GM12878 (cell line): ENCODE measurements at places on chromosomes 11 and 22.

- no peak for DNase-seq
Measured at GRCh38 chr11:132036746-132037466, 666.5 kb downstream of the NTM start.

DNA sequence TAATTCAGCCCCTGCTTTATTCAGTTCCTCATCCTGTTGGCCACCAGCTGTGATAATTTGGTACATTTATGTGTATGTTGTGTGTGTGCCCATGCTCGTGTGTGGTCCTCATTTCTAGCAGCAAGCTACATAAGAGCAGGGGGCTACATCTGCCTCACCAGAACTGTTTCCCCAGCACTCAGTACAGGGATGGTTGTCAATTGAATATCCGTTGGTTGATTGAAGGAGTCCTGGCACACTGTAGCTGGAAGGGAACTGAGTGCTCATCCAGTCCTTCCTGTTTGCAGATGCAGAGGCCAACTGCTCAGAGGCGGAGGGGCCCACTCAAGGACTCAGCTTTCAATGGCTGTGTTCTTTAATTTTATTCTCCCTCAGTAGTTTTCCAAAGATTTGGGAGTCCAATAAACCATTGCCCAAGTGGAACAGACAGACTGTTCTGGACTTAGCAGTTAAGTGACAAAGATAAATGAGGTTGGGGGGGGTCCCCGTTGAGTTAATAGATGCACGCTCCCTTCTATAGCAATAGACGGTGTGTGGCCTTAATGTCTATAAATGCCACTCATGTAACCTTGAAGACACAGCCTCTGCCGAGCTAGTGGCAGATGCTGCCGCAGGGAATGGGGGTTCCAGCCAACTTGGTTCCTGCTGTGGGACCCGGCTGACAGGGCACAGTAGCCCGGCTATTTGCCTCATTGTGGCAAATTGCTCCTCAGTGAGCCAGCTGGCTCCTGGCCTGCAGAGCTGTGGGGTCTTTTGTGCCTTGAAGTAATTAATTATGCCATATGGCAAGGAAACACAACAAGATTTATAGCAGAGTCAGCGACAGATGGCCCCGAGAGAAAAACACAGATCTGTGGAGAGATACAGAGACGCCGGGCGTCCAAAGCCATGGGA is 71.4 kb upstream of the GRK3 start:
- no peak for DNase-seq

DNA sequence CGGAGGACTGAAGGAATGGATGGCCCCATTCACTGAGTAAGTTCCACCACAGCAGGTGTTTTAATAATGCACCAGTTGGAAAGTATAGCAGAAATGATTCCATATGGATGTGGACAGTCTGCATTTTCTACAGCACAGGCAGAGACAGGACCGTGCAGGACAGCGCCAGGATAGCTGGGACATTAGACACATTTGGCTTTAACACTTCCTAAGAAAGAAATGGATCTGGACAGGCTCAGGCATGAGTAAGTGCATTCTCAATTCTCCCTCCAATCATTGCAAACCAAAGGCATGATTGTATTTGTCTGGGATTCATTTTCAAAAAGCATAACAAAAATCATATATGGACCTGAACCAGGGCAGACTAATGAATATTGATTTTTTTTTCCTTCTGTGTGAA is 233.0 kb upstream of the POU2AF2 start:
- no peak for DNase-seq

DNA sequence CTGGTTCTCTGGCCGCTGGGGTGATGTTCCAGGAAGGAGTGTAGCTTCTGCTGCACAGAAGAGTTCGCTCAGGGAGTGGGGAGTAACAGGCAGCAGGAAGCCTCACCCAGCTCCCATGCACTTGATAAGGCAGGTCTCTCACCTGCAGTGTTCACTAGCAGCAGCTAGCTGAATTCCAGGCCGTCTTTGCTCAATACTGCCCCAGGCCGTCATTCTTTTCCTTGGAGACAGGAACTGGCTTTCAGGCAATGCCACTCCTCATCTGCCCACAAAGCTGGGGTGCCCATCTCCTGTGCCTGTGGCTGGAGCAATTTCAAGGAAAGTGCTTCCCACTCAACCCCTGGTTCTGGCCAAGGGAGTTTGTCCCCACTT is 66.1 kb downstream of the ARHGAP42 start:
- DNase-seq = no peak

GRCh38 chr11:4610258-4610935 is 2.4 kb upstream of the TRIM68 start:
- no peak for DNase-seq

DNA sequence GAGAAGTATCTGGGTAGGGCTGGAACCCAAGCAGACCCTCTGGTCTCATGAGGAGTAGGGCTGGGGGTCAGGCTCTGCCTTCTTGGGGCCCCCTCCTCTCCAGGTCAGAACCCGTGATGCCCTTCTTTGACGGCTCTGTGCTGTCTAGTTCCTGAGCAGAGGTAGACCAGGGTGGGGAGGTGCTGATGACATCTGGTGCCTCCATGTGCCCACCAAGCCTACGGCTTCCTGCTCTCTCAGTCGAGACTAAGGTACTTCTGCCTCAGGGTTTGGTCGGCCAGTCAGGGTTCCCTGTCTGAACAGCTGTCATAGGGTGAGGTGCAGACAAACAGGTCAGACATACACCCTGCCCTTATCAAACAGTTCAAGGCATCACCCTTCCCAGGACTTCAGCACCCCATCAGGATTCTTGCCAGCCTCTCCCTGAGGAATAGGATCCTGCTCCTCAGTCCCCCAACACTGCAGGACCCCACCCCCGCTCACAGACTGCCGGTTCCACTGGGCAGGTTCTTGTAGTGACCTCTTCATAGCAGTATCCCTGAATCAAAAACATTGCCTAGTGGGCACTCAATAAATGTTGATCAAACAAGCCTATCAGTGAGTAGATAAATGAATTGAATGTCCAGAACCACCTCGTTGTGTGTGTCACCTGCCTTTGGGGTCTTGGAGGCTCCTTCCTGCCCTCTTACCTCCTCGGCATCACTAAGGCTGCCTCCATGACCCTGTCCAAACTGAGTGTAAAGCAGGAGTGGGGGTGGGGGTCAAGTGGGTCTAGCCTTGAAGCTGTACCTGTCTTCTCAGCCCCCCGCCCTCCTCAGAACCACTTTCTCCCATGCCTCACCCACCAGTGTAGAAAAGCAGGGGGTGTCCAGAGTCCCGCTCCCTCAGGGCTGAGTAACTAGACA is 158.2 kb downstream of the BUD13 start:
- DNase-seq = no peak

GRCh38 chr11:105032495-105032894 is 2.4 kb downstream of the CASP1 start:
- DNase-seq = no peak

GRCh38 chr11:121421149-121421901 is 30.8 kb upstream of the SORL1 start:
- no peak for DNase-seq

GRCh38 chr22:43222262-43222661 is 35.3 kb upstream of the TTLL12 start:
- DNase-seq = no peak

DNA sequence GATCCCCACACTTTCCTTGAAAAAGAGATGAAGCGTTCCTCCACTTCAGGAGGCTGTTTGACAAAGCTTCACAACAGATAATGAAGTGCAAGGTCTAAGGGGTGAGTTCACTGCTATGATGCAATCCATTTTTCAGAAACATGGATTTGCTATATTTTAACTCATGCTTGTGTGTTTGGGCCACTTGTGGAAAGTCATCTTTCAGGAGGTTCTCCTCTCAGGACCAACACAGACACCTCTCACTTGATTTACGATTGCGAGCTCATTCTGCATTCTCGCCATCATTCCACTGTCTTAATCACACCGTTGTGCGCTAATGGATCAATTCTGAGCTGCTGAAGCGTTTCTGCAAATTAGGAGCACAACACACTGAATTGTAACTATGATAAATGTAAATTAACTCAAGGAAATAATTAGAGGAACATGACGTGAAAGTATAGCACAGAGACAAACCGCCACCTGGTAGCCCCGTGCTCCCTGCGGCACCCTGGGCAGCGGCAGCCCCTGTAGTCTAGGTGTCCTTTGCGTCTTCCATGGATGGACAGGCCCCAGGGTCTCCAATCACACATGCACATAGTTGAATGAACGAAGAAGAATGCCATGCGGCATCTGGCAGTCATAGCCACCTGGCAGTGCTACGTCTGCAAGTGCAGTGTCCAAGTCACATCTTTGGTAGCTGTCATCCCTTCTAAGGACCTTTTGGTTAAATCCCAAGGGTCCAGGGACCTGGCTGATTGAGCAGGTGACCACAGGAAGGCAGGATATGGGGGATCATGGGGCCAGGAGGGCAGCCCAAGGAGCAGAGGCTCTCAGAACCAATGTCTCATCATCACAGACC is 28.1 kb upstream of the RTL6 start:
- no peak for DNase-seq

DNA sequence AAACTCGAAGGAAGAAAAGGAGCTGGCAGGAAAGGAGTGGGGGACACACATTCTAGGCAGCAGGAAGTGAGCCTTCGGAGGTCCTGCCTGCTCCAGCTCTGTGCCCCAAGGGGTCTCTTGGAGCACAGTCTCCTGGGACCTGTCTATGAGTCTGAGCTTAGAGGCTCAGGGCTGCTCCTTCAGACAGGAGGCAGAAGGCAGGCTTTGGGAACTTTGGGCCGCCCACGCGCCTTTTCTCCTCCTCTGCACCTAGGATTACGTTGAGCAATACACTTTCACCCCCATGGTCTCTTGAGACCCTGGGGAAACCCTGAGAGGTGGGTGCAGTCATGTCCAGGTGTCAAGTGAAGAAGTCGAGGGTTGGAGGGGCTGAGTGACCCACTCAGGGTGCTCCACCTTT is 965 bp downstream of the TCN2 start:
- DNase-seq = no peak

DNA sequence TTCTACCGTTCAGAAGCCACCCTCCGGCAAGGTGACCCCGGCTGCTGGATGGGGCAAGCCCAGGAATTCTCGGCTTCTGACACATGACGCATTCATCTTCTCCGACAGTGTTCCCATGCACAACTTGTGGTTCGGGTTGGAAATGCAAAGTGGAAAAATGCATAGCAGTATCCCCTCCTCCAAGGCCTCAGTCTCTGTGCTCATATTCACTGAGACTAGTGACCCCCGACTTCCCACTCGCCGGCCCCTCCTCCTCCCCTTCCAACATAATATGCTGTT is 70.0 kb upstream of the NTM start:
- DNase-seq = no peak
